ENCODE measurements at places on chromosomes 7 and 10.

- no peak for DNase-seq
Measured at GRCh38 chr10:124301736-124302135, 117.0 kb downstream of the OAT start.

GRCh38 chr10:90930971-90931871, 10.3 kb upstream of the ANKRD1 start:
- no peak for DNase-seq

GRCh38 chr7:76377186-76377918, 18.6 kb upstream of the YWHAG start:
- no peak for DNase-seq

DNA sequence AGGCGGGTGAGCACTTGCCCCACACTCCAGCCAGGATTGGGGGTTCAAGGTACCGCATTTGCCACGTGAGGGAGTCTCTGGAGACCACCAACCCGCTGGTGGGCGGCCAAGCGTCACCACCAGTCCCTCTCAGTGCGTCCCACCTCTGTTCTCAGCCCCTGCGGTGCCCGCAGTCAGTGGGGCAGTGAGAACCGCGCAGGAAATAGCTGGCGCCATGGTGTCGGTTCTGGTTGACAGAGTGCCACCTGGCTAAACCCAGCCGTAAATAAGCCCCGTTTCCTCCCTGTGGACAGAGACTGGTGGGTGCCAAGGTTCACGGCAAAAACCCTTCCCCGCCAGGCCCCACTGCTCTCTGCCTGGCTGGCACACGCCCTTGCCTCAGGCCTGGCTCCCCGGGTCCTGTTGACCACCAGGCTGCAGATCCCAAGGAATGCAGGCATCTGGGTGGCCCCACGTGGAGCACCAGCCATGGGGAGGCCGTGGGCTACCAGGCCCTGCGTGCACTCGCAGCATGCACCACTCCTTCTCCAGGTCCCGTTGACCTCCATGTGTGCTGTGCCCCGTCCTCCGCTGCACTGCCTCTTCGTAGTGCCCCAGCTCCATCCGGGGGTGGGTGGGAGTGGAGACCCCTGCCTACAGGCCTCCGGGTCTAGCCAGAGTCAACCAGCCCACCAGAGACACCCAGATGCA, 140.0 kb downstream of the LHPP start:
- DNase-seq = no peak

DNA sequence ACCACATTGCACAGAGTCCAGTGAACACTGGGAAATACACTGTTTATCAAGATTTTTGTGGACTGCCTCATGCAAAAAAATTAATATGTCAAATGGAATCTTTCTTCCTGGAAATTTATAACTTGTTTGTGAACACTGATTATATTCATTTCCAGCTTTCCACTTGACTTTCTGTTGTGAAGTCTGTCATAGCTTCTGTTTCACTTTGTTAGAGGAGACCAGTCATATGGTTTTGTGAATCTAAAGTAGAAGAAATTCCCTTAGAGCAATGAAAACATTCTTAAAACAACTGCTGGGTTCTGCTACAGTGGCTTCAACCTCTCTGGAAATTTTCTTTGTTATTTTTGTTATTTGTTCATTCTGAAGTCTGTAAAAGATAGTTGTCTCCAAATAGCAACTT, 349.5 kb upstream of the NFE2L3 start:
- DNase-seq = no peak

DNA sequence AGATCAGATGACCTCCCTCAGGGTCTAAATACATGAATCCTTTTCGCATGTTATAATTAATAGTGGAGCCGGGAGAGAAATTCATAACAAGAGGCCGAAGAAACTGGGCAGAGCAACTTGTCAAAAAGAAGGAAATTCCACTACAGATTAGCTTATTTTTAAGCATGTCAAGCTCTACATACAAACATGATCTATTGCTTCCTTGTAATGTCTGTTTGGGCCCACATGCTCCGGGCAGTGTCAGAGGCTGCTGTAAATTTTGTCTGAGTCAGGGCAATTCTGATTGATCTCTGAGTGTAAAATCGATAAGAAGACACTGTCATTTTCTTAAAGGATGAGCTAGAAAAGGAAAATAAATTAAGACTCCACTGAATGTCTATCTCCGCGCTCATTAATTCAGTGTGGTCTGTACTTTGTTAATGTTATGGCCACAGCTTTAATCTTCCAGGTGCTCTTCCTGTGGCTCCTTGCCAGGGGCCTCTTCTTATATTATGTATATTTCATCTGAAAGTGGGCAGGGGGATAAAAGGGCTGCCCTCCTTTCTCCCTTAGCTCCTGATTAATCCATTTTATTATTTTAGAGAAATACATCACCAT, 194.1 kb upstream of the SP8 start:
- no peak for DNase-seq

GRCh38 chr10:28094121-28094520, 95.2 kb upstream of the ODAD2 start:
- DNase-seq = no peak

GRCh38 chr7:94412762-94413322, 18.1 kb downstream of the COL1A2 start:
- no peak for DNase-seq

DNA sequence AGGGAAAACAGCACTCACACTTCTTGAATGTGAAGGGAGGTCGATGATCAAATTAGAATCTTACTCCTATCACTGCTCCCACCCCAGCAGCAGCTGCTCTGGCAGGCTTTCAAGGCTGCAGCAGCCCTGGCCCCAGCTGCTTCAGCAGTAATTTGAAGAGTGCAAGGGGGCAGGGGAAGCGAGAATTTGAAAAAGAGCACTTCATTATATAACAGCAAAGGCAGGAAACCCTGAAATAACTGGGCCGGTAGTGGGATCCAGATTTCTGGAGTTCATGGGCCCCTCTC, 44.9 kb downstream of the MYPN start:
- no peak for DNase-seq

DNA sequence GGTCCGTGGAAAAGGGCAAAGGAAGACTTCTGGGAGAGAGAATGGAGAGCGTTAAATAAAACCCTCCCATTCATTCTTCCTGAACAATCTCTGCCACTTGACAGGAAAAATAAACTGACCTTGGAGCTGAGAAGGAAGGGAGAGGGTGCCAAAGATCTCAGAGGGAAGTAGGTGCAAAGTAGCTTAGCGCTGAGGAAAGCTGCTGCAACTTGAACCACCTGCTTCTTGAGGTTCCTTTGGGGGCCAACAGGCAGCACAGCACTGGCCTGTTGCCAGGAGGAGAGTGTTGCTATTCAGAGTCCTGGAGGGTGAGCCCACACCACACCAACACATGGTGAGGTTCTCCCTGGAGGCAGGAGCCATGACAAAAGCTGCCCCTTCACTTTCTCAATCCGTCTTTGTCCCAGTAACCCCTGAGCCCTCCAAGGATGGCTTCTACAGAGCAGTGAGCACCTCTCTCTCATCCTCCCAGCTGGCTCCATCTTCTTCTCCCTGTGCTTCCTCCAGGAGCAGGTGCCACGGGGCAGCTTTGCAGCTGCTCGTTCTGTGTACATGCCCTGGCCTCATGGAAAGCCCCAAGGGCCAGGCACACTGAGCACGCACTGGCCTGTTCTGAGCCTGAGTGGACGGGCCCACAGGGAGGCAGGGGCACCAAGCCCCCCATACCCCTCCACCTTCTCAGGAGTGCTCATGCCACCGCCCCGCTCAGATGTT, 101.3 kb downstream of the STRA8 start:
- no peak for DNase-seq

DNA sequence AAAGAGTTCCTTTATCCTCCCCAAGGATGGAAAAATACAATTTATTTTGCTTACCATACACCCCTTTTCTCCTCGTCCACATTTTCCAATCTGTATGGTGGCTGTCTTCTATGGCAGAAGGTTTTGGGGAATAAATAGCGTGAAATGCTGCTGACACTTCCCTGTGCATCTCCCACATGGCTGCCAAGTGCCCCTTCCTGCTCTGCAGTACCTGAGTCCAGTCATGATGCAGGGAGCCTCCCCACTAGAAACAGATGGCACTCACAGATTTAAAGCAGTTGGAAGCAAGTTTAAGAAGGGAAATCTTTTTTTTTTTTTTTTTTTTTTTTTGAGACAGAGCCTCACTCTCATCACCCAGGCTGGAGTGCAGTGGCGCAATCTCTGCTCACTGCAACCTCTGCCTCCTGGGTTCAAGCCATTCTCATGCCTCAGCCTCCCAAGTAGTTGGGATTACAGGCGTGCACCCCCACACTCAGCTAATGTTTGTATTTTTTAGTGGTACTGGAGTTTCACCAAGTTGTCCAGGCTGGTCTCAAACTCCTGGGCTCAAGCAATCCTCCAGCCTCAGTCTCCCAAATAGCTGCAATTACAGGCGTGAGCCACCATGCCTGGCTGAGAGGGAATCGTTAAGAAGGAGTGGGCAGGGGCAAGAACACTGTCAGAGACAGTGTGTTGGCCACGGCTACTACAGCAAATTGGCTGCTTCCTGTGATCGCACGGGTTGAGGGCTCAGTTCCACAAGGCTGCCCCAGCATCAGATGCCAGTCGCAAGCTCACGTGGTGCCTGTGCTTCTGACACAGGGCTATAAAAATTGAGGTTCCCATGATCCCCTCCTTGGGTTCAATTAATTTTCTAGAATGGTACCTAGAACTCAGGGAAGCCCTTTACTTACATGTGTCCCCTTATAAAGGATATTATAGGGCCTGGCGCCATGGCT, 5.3 kb upstream of the PILRA start:
- no peak for DNase-seq

DNA sequence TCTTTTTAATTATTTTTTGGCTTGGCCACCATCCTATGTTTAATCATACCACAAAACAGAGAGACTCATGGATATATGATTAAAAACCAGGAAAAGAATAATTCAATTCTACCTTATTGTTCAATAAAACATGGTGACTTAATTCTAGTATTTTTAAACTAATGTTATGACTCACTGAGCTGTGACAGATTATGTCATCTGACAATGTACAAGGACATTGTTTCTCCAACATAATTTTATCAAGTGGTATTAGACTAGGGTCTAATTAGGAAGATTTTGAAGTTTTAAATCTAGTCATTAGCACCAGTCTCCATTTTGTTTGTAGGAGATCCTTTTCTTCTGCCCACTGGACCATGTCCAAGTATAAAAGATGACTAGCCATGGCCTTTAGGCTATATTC, 199.3 kb upstream of the MDFIC start:
- no peak for DNase-seq

DNA sequence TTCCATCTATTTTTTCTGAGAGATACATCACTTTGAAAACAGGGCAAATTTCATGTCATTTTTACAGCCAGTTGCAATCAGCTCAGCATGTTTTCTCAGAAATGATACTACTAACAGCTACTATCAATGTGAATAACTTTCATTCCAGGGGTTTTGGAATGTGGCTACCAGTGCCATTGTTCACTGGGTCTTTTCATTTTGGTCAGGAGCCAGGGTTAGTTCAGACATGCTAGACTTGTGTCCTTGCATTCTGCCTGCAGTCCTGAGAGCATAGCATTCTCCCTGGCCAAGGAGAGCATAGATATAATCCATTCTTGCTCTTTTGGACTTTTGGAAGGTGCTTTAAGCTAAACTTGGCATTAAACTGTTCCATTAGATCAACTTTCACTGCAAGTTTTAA, 160.9 kb upstream of the NEBL start:
- DNase-seq = no peak
